Left forelimb (tissue), 1 donor: ENCODE measurements at places on chromosomes 2 and 18.
A peak's percentile ranks its signal among the peaks of the same experiment; 100 is the strongest.

GRCh38 chr2:53877556-53877955 lies 17.8 kb upstream of the GPR75 start:
- no peak for DNase-seq

GRCh38 chr2:65602603-65603235 lies 170.3 kb upstream of the SPRED2 start:
- DNase-seq = peak; percentile 36

- DNase-seq = no peak
Measured at GRCh38 chr2:63000801-63001200, 49.8 kb upstream of the OTX1 start.

GRCh38 chr18:45090526-45091140 lies 409.9 kb downstream of the SETBP1 start:
- DNase-seq = no peak

GRCh38 chr18:74360852-74361655 lies 45.4 kb downstream of the C18orf63 start:
- DNase-seq = no peak

- DNase-seq = no peak
Measured at GRCh38 chr2:113104054-113104611, 23.3 kb upstream of the IL1RN start.

GRCh38 chr2:9737053-9737875 lies 106.0 kb upstream of the TAF1B start:
- no peak for DNase-seq

GRCh38 chr18:5912566-5912965 lies 17.2 kb upstream of the TMEM200C start:
- no peak for DNase-seq

GRCh38 chr2:199278099-199278498 lies 179.6 kb downstream of the SATB2 start:
- DNase-seq = no peak

GRCh38 chr2:160869411-160869810 lies 290.8 kb upstream of the TANK start:
- DNase-seq = no peak
